ENCODE measurements at places on chromosomes 1 and 21.
A peak's percentile ranks its signal among the peaks of the same experiment; 100 is the strongest.

DNA sequence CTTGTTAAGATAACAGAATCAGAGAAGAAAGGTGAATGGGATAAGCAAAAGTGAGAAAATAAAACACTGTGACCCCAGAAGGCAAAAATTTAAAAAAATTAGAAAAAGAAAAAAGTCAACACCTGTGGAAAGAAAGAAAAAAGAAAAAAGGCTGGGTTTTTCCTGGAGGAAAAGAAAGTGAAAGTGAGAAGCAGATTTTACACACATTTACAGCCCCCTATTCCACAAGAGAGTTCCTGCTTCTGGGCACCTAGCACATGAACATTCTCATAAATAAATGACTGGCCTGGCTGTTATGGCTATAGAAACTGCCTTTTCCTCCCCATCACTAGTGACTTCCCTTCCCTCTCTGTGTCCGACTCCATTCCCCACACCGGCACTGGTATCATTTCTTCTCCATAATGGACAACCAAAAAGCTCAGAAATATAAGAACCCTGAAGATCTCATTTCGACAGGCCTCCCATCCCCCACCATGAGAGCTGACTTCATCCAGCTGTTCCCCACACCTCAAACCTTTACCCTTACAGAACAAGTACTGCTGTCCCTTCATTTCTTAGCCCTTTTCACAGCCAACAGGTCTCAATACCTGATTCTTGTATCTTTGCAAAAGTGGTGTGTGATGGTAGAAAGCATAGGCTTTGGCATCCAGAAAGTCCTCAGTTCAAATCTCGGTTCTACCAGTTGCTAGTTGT lies 12.6 kb downstream of the MTF1 start:
- no peak for DNase-seq

GRCh38 chr1:57489358-57490036 lies 65.6 kb upstream of the DAB1 start:
- DNase-seq: no peak

DNA sequence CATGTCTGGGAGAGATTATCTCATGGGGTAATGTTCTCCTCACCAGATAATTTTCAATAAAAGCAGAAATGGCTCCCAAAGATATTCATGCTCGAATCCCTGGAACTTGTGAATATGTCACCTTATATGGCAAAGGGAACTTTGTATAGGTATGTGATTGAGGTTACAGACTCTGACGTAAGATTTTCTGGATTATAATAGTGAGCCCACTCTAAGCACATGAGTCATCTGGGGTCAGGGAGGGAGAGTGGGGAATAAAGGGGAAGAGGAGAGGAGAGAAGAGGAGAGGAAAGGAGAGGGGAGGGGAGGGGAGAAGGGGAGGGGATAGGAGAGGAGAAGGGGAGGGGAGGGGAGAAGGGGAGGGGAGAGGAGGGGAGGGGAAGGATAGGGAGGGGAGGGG lies 1193.9 kb downstream of the PLA2G4A start:
- no peak for DNase-seq

DNA sequence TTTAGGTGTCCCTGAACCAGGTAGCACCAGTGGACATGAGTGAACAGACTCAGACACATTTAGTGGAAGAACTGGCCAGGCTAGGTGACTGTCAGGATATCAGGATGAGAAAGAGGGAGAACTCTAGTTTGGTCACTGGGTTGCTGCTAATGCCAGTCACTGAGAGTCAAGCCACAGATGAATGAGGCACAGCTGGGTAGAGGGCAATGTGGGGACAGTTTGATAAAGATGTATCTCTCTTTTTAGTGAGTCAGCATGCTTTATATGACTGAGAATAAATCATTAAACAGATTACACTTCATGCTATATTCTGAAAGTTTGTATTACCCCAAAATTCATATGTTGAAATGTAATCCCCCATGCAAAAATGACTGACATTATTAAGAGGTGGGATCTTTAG lies 87.1 kb downstream of the SELENOF start:
- DNase-seq: no peak

DNA sequence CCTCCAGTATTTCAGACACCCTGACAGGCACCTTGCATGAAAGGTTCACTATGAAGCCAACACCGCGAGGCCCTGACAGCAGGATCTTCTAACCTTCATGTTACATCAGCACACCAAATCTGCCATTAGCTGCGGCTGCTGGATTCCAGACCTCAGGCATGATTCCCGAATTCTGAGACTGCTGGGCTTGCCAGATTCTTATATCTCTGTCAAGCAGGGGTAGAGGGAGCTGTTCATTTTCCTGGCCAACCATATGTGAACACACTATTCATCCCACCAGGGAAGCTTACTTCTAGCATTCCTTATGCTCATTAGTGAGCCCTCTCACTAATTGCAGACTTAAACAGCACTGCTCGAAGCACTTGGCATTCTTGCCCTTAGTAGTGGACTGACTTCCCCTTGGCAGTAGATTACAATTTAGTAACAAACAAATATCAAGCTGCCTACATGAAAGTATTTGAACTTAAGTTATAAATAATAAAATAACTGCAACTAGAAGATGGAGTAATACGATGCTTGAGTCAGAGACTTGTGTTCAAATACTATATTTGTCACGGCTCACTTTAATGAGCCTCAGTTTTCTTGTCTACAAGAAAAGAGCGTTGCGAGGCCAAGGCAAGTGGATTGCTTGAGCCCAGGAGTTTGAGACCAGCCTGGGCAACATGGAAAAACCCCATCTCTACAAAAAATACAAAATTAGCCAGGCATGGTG lies 43.3 kb downstream of the NID1 start:
- no peak for DNase-seq

DNA sequence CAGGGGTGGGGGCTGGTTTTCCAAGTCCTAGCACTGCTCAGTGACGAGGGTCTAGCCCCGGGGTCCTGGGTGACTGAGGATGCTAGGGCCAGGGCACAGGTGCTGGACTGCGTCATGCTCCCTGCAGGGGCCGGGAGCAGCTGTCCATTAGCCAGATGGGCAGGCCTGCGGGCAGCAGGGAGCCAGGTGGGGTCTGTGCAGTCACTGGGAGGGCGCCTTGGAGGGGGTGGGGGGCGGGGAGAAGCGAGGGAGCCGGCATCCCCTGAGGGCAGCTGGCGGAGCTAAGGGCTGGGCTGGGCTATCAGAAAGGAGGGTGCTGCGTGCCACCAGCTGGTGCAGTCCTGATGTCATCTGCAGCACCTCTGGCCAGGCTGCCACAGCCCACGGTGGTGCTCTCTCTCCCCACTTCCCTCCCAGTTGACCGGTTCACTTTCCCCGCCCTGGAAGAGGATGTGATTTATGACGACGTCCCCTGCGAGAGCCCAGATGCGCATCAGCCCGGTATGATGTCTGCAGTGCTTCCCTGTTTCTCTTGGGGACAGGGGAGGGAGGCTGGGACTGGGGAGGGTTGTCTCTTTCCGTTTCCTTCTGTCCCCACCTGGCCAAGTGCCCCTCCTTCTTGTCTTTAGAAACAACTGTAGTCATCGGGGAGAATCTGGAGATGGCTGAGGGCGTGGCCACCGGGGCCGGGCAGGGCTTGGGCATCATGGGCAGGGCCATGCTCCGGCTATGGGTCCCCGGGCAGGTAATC lies 63.8 kb downstream of the ARHGEF10L start:
- DNase-seq: no peak

DNA sequence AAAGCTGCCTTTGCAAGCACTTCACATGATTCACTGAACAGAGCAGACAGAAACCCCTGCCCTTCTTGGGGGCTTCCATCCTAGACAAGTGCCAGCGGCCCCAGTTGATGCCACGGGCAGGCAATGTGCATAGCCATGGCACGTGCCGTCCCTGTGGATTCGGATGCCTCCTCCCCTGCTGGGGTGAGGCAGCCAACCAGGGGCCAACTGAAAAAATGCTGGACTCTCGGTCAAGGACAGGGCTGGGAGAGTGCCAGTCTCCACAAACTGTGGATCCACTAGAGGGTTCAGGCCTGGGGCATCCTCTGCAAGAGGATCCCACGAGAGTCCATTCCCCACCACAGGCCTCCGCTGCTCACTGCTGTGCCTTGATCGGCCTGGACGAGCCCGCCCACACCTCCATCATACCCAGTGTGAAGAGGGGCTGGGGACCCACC lies 3.8 kb downstream of the JMJD4 start:
- DNase-seq: no peak

DNA sequence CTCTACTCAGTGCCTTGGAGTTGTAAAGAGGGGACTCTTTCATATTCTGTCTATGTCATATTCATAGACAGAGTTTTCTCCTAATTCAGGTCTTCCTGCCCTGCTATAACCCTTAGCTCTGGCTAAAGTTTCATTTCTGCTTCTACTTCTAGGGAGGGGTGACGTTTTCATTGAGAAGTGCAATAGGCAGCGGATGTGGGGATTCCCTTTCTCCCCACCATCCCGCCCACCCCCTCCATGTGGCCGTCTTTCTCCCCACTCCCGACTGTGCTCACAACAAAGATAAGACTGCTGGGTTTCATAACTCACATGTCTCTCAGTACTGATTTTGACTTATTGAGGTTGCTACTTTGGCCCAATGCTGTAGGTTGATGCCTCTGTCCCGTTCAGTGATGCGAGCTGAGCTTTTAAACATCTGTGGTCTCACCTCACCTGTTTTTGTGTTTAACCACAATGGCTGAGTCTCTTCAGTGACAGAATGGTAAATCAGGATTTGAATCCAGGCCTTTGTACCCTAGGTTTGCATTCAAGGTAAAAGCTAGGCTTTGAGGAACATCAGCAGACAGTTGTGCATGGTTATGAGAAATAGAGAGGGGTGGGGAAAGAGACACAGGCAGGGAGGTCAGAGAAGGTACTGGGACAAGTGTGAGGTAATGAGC lies 7.8 kb upstream of the KIF14 start:
- no peak for DNase-seq

- DNase-seq: no peak
Observed at GRCh38 chr1:34864759-34865158, 5.2 kb upstream of the SMIM12 start.

GRCh38 chr1:19205845-19206244 lies 4.2 kb downstream of the UBR4 start:
- DNase-seq: no peak

DNA sequence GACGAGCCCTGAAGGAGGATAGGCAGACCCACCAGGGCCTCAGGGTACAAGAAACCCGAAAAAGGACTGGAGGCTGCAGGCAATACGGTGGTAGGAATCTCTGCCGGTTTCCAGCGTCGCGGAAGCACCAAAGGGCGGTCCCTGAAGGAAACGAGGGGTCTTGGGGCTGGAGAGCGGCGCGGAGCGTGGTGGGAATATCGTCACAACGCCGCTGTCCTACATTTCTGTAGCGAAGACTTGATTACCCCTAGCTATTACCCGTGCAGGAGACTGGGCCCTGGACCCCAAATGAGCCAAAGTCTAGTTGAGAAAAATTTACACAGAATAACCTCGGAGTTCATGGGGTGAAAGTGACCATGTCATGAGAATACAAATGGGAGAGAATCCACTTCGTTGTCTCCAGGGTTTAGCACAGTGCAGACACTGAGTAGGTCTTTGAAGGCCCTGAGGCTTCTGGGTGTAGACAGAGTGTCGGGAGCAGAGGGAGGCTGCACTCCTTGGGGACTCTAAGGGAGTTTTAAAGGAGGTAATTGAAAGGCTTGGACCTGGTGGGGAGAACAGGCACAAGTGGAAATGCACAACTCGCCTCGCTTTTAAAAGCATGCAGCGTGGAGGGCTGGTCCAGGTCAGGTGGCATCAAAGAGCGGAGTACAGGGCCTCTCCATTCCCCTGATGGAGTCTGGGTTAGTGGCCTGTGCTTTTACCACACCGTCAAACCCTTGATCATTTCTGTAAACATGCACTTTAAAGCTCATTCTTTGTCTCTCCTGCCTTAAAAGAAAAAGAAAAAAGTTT lies 1.5 kb downstream of the ATP1A1 start:
- DNase-seq: no peak

GRCh38 chr1:54887665-54888071 lies 673 bp upstream of the DHCR24 start:
- DNase-seq: no peak

- no peak for DNase-seq
Observed at GRCh38 chr1:183807549-183808168, 2.7 kb downstream of the RGL1 start.

GRCh38 chr1:165675794-165676193 lies 22.6 kb downstream of the ALDH9A1 start:
- DNase-seq: no peak

GRCh38 chr1:207032528-207033017 lies at the start of gene C1orf116:
Gene C1orf116, minus strand, starts transcription at chr1:207032756. Its CDS starts 5,158 bp downstream, at chr1:207027598.
- peak; percentile 80 for DNase-seq

DNA sequence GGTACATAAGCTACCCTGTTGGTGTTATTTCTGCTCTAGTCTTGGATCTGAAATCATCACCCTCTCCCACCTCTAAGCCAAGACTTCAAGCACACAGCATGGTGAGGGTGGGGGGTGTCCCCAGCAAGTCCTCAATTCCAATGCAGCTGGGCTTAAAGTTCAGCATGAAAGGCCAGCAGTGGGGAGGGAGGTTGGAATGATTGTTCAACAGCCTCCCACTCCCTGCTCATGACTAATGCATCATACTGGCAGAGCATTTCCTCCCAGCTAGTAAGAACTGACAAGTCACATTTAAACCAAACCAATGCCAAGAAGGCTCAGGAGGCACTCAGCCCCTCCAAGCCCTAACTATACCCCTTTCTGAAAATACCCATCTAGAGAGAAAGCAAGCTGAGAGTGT lies 50.1 kb downstream of the TIAM1 start:
- DNase-seq: no peak

GRCh38 chr1:192225703-192226102 lies 67.4 kb downstream of the RGS18 start:
- no peak for DNase-seq

DNA sequence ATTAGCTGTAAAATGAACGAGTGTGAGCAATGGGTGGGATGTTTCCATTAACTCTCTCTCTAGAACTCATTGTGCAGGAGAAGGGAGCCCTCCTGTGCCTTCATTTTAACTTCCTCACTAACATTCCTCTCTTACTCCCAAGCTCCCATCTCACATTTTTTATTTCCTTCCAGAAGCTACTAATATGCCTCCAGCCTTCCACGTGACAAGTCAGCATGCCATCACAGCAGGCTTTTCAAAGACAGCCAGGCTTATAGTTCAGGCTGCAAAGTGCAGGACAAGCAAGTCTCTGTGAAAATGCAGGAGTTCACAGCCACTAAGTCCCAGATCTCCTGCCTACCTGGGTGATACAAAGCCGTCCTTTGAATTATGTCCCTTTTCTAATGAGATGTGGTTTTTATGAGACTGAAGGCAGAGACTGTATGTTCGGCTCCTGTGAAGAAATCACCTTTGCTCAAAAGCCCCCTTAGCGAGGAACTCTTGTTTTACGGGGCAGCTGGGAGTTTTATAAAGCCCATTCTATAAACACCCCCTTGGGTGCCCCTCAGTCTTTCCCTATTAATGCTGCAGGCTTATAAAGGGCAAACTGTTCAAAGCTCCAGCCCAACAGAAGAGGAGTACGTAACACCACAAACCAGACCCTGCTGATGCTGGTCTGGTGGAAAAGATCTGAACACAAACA lies 14.8 kb upstream of the ANGPTL7 start:
- DNase-seq: no peak

All from ureter (tissue), 1 donor.